NCI-H1092 (cell line): ENCODE measurements at places on chromosomes 1 and 21.

GRCh38 chr1:90729504-90730242 is 12.6 kb upstream of the BARHL2 start:
- DNase-seq: no peak

DNA sequence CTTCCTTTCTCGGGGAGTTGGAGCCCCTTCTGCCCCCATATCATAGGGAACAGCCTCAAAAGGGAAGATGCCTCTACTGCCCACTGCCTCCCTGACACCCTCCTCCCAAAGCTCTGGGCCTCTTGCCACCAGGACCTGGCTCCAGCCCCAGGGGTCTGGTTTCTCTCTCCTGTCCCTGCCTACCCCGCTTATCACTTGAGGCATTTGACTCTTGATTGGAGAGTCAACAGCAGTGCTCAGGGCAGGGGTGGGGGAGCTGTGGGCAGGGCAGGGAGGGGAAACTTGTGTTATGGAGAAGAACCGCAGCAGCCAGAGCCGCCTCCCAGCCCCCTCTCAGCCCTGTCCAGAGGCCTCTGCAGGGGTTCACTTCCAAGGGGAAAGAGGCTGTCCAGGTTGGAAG is 573 bp downstream of the TRIM63 start:
- DNase-seq: no peak

GRCh38 chr1:18246543-18246942 is 138.9 kb downstream of the IGSF21 start:
- no peak for DNase-seq

DNA sequence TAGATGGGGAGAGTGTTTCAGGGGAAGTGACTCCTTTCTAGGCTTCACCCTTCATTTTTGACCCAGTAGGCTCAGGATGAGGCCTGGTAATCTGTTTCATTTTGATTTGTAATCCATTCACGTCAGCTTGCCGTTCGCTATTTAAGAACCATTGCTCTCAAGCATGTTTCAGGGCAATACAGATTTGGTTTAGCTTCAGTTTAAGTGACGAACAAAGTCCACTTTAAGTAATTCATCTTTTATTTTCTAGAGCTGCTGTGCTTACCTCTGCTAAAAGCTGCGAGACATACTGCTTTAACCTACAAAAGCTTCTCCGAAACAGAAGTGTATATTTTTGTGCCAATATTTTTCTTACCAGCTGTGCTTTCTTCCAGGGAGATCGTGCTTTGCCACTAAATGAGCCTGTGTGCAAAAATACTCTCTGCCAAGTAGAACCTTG is 8.9 kb upstream of the FMO3 start:
- no peak for DNase-seq

GRCh38 chr1:154411525-154411924 is 6.4 kb downstream of the IL6R start:
- no peak for DNase-seq

- DNase-seq: no peak
These were observed 96.5 kb downstream of the PAPPA2 start for GRCh38 chr1:176559474-176559873.

DNA sequence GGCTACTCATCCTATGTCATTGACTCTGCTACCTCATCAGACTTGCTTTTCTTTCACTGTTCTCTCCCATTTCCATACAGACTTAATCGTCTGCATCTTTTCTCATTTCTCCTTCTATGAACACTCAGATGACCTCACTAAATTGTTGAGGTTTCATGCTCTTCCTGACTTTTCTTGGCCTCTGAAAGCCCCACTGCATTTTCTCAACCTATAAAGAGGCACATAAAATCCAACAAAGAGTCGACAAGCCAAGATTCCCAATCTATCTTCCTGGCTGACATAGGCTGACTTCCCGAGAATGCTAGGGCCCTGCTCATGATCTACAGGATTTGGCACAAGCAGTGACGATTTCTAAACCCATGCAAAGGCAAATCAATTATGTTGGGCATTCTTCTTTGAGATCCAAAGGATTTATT is 280.8 kb upstream of the DPYD start:
- no peak for DNase-seq

DNA sequence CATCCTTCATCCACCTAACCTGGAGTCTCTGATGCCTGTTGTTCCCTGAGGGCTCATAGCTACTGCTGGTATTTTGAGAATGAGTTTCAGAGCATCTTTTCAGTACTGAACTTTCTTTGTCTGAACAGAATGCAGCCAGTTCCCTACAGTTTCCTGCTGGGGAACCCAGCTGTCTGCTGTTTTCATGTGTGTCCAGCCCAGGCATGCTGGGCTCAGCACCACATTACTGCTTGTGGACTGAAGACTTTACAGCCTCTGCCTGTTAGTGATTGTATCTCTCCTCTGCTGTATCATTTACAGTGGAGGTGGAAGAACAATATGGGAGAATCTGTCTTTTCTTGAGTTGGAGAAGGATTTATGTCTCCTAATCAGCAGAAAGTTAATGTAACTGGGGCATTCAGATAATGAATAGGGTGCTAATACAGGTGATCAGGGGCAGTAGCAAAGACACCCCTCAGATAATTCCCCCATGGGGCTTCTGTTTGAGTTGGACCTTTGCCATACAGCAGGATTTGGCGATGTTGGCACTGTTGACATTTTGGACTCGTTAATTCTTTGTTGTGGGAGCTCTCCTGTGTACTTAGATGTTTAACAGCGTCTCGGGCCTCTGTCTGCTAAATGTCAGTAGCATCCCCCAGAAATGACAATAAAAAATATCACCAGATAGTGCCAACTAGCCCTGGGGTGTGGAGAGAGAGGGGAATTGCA is 207.7 kb downstream of the HHAT start:
- peak; percentile 70 for DNase-seq

DNA sequence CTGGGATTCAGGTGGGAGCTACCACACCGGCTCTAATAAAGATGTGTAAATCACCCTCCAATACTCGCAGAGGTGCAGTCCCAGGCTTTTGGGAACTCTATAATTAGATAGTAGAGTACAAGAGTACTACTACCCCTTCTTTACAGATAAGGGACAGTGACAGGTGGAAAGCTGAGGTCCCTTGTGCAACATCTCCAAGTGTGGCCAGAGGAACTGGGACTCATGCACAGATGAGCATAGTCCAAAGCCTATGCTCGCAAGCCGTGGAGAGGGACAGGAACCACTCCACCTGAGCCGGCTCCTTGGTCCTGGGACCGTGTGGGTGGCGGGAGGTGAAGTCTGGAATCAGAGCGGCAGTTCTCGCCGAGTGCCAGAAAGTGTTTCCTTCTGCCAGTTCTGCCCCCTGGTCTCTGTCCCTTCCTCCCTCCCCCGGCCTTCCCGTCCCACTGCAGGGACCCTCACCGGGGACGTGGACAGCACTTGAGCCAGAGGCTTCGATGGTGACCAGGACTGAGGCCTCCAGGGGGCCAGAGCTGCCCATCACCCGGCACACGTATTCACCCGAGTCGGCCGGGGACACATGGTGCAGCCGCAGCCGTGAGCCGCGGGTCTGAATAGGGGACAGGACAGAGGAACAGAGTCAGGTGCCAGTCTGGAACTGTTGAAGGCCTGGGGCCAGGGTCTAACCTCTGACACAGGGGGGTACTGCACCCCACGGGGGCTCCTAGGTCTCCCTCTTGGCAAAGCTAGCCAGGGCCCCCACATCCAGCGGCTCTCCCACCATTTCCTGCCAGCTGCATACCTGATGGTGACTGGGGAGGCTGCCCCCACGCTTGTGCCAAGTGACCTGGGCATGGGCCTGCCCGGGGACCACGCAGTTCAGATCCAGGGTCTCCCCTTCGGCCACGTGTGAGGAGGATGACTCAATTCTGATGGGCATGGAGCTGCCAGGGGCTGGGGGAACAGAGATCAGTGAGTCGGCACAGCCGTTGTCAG is 33.9 kb downstream of the LDLRAD2 start:
- DNase-seq: no peak

DNA sequence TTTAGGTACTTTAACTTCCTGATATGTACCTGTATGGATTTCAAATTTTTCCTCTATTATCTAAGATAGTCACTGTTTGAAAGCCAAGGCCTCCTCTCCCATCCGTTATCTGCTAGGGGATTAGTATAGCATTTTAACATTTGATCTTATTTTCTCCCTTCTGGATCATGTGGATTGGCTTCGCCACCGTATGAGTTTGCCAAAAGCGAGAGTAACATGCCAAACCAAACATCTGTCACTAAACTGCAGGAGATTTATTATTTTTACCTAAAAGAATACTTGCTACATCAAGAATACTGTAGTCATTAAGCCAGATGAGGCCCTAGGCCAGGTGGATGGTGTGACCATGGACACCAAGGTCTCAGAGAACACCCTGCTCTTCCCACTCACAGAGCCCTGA is 28.5 kb upstream of the EEIG2 start:
- DNase-seq: no peak

GRCh38 chr1:184959626-184960025 is 14.7 kb downstream of the NIBAN1 start:
- DNase-seq: no peak

DNA sequence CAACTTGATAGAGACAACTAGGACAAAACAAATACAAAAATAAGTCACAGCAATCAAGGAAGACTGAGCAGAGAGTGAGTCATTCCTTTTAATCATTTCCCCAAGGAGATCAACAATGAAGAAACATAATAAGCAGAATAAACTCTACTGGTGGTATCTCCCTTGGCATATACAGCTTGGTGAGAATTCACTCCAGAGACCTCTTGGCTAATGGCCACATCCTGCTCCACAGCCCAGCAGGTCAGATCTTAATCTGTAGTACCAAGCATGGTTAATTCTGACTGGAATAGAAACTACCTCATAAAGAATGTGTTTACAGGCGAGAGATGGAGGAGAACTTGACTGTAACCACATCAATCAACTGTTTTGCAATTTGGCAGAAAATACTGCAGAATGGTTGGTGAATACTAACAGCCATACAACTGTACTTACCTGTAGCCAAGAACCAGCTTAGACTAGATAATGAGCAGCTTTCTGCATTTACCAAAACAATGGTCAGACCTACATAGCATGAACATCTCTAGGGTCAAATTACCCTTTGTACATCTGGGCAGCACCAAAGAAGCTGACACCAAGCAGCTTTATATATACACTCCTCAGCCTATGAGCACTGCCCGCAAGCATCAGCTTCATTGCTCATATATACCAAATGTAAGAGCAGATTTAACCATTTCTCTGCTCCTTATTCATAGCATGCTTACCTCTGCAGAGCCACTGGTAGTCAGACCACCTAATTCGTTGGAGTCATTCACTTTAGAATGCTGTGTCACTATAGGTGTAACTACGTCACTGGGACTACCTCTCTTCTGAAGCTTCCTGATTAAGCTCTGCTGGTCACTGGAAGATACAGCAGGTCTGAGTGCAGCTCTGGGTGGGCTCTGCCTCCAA is 51.0 kb downstream of the KIAA0319L start:
- DNase-seq: no peak

DNA sequence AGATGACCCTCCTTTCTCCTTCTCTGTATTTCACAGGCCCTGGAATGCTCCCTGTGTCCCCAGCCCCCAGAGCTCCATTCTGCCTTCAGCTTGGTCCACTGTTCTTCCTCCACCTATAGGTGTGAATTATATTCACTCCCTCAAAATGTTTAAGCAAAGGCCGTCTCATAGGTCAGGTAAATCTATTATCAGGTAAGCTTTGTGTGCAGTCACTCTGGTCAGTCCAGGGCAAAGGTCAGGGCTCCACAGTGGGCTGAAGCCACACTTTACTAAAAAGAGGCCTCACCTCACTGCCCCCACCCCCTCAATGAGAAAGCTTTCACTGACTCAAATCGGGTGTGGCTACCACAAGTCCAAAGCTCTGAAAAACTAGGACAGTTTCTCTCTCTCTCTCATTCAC is 65.9 kb downstream of the DNTTIP2 start:
- no peak for DNase-seq

DNA sequence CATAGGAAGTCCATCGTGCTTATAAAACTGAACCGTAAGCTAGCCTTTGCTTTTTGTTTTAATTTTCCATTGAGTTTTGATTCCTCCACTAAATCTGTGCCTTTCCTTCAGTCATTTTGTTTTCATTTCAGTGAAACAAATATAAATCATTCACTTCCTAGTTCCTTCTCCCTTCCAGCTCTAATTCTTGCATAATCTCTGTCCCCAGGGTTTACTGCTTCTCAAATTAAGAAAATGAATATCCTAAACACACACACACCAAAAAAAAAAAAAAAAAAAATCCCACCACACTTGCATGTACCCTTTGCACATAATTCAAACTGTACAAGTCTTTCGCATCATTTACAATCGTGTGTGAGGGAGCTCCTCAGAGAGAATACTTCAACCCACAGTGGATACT is 6.8 kb downstream of the KCNH1 start:
- DNase-seq: no peak

DNA sequence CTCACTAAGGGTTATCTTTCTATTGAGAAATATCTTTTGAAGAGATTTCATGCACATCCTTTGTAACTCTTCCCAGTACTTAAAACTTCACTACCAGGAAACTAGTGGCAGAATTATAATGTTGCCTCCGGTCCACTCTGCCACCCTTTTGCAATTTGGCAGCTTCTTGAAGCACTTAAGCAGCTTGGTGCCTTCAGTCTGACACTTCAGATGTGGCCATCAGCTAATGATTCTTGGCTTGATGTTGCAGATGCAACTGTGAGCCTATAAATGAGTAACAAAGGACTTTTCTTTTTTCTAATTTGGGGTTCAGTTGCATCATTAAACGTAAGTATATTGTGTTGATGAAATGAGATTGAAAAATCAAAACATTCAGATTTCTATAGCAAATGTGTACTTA is 187.5 kb upstream of the C21orf91 start:
- DNase-seq: peak; percentile 9

GRCh38 chr1:205346956-205347574 is 9.7 kb downstream of the KLHDC8A start:
- DNase-seq: no peak

DNA sequence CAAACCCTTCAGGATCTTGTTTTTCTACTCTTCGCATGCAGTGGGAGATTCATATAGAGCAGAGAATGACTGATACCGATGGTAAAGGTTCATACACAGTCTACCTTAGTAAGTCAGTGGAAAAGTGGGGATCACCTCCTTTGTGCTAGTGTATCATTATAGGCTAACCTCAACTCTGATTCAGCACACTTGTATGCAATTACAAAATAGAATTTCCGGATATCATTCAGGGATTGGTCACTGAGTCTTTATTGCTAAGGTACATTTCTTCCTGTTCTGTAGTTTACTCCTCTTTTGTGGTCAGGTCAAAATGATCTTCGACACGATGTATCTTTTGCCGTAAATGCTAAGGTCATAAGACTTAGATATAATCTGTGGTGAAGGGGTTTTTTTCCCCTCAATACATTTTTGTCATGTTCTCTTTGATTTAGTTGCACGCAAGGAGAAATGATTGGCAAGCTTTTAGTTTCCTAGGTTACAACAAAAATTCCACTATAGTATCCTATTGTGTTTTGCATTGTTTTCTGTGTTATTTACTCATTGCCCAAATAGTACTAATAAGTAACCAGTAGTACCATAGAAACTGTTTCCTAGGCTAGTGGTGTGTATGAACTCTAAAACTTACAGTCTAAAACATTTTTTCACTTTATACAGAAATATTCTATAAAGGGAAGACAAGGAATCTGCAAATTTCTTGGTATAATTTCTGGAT is 35.7 kb upstream of the PLA2G4A start:
- DNase-seq: no peak

GRCh38 chr21:36237441-36237840 is 80.8 kb downstream of the DOP1B start:
- DNase-seq: no peak
